ENCODE measurements at places on chromosomes 4 and X.

DNA sequence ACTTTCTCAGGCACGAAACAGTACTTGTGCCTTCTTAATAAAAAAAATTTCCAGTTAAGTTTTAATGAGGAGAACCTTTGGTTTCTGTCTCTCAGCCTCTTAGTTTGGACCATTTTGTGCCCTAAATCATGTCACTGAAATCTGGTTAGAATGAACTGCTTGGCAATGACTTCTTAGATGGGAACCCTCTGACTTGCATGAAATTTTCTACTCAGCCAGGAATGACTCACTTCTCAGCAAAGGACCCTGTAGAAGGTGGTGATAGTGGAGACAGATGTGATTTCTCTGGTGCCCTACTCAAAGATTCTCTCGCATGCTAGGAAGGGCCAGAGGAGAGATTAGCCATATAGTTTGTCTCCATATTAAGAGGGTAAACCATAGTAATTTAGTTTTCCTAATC is 50.5 kb downstream of the RASL11B start:
- DNase-seq = no peak

DNA sequence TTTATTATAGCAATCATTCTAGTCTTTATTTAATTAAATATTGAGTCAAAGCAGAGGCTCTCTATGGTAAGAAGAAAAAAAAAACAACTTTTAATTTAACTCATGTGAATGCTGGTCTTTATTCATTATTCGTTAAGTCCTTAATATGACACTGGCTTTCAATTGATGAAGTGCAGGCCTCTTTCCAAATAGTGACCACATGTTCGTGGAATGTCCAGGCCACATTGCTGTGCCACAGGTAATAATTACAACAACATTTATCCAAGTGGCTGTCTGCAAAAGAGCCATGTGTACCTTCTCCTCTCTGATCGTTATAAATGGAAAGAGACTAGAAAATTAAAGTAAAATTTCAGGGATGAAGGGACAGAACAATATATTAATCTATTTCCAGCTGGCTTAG is 220.1 kb upstream of the PABPC4L start:
- DNase-seq = no peak

GRCh38 chr4:100517864-100518341 is at the start of gene EMCN:
Gene EMCN (minus strand): TSS chr4:100518022. CDS start chr4:100517914, 108 bp downstream.
- no peak for DNase-seq

DNA sequence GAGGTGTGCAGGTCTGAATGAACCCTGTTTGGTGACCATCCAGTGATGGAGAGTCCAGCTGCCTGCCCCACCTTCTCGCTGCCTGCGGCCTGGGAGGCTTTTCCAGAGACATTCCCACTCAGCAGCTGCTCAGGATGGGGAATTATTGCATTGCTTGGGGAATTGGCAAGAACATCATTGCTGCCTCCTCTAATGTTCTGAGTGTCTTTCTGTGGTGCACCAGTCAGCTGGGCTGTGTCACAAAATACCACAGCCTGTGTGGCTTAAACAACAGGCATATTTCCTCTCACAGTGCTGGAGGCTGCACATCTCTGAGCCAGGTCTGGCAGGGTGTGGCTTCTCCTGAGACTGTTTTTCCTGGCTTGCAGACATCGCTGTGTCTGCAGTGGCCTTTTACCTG is 86.8 kb upstream of the AFAP1 start:
- DNase-seq = no peak

DNA sequence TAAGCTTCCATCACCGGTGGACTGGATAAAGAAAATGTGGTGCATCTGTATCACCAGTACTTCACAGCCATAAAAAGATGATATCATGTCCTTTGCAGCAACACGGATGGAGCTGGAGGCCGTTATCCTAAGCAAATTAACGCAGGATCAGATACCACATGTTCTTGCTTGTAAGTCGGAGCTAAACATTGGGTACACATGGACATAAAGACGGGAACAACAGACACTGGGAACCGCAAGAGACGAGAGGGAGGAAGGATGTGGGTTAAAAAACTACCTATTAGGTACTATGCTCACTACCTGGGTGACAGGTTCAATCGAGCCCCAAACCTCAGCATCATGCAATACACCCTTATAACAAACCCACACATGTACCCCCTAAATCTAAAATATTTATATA is 16.3 kb upstream of the IDS start:
- DNase-seq = no peak

- DNase-seq = no peak
Observed at GRCh38 chrX:48753708-48754228, 7.8 kb upstream of the GLOD5 start.

Measured in stimulated activated CD8-positive, alpha-beta memory T cell treated with anti-CD3 and anti-CD28 coated beads, Interleukin-7, amount 100 ng/mL, for 24 hours (primary cell).